ENCODE measurements at places on chromosomes 5 and 9.

GRCh38 chr5:103849934-103850333 is 287.3 kb upstream of the NUDT12 start:
- DNase-seq: no peak

- no peak for DNase-seq
These were observed 52.4 kb downstream of the NIPBL start for GRCh38 chr5:36928947-36929346.

- no peak for DNase-seq
These were observed 141.5 kb downstream of the ADAMTS19 start for GRCh38 chr5:129601576-129601975.

DNA sequence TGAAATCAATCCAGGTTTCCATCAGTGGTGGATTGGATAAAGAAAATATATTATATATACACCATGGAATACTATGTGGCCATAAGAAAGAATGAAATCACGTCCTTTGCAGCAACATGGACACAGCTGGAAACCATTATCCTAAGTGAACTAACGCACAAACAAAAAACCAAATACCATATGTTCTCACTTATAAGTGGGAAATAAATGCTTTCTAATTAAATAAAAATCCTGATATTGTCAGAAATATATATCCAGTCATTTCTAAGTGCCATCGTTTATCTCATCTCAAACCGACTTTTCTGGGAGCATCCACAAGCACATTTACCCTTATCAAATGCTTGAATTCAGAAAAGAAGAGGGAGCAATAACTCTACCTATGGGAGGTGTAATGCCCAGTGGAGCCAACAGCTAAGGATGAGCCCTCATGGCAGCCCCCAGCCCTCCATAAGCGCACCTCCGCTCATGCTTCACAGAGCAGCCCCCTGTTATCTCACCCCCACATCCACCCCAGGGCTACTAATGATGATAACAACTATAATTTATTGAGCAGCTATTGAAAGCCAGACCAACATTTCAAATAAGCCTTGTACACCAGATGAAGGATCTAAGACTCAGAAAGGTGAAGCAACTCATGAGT is 101.7 kb upstream of the SPOCK1 start:
- no peak for DNase-seq

- no peak for DNase-seq
These were observed 978.7 kb upstream of the NUDT12 start for GRCh38 chr5:104541141-104541785.

GRCh38 chr9:124496075-124496449 is 11.1 kb downstream of the NR5A1 start:
- no peak for DNase-seq

GRCh38 chr9:135181336-135181735 is 93.9 kb downstream of the OLFM1 start:
- no peak for DNase-seq

GRCh38 chr9:32918628-32919027 is 82.8 kb downstream of the APTX start:
- DNase-seq: no peak

DNA sequence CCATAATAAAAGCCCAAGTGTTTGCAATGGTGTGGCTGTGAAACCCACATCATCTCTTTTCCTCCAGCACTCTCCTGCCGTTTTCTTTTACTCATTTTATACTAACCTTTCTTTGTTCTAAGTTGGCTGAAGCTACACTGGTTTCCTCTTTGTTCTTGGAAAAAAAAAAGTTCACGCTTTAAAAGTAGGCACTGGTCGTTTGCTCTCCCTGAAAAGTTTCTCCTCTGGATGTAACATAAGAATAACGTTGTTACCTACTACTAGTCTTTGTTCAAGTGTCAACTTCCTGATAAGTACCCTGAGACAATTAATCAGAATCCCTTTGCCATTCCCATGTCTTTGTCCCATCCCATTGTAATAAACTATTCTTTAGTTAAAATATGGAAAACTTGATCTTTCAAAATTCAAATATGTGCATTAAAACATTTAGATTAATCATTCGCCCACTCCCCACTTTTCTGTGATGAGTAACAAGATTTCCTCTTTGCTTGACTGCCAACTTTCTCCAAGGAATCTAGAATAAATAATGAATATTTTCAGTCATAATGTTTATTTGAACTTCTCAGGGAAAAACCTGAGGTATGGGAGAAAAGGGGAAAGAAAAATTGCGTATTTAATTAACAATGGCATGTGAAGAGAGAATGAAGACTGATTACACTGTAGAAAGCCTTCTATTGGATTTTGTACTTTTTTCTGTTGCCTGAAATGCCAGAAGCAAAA is 454.3 kb upstream of the CTNND2 start:
- DNase-seq: no peak

- no peak for DNase-seq
These were observed 18.4 kb upstream of the SPINK4 start for GRCh38 chr9:33221568-33221884.

DNA sequence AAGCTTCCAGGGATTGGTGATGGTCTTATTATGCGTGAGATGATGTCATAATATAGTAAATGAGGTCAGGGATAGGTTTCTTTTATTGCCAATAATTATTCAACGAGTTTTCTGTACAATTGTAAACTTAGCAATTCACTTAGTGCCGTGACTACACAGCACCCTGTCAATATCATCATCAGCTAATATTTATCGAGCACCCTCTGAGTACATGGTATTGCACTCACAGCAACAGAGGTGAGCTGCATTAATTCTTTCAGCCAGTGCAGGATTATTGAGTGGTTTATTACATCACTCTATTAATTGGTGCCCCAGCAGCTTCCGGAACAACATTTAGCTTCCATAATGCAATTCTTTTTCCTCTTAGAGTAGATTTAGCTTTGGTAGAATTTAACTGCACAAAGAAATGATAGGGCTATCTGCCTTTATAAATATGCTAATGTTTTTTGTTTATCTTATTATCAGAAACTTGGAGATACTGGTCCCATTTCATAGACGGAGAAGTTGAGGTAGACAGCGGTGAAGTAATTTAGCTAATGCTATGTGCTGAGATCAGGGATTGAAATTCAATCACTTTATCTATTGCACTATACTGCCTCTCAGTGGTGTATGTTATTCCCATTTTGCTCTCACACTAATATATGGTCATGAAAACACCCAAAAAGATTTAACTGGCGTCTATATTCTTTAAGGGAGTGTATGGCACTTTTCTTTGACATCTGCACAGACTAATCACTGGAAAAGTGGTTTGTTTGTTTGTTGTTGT is 726.1 kb upstream of the WWC1 start:
- DNase-seq: no peak

DNA sequence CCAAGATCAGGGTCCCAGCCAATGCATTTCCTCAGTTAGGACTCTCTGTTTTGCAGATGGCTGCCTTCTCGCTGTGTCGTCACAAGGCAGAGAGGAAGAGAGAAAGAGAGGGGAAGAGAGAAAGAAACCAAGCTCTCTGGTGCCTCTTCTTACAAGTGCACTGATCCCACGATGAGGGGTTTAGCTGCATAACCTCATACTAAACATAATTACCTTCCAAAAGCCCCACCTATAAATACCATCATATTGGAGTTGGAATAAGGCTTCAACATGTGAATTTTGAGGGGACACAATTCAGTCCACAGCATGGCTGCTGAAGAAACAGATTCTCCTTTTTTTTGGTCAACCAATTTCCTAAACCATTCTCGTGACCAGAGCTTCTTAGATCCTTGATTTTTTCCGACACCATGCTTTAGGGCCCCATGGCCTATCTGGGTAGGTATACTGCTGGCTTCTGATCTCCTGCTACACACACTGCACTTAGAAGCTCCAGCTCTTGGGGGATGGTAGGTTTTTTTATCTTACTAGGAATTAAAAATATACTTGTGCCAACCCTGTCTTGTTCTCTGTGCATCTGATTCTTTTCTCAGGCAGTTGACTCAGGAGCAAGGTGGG is 5.1 kb downstream of the CAMK4 start:
- no peak for DNase-seq

- DNase-seq: peak; percentile 1
These were observed at the start of gene RHOBTB3 for GRCh38 chr5:95730730-95731570. RHOBTB3 (plus strand) TSS chr5:95731336; CDS start chr5:95731683, 347 bp downstream.

DNA sequence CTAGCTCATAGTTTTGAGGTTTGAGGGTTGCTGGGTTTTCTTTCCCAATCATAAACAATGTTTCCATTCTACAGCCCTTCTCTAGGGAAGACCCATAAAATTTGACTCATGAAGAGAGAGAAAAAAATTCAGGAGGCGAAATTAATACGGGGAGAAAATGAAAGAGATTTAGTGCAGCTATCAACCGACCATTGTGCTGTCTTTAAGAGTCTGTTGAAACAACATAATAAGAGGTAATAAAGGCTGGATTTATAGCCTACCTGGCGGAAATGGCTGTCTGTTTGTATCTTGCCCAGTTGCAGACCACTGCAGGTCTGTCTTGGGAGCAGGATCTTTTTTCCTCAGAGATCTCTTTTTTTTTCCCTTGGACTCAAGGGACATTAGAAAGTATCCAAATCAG is 66.9 kb downstream of the TLR4 start:
- DNase-seq: no peak

- no peak for DNase-seq
These were observed 68.9 kb downstream of the FBXO38 start for GRCh38 chr5:148452499-148453193.

DNA sequence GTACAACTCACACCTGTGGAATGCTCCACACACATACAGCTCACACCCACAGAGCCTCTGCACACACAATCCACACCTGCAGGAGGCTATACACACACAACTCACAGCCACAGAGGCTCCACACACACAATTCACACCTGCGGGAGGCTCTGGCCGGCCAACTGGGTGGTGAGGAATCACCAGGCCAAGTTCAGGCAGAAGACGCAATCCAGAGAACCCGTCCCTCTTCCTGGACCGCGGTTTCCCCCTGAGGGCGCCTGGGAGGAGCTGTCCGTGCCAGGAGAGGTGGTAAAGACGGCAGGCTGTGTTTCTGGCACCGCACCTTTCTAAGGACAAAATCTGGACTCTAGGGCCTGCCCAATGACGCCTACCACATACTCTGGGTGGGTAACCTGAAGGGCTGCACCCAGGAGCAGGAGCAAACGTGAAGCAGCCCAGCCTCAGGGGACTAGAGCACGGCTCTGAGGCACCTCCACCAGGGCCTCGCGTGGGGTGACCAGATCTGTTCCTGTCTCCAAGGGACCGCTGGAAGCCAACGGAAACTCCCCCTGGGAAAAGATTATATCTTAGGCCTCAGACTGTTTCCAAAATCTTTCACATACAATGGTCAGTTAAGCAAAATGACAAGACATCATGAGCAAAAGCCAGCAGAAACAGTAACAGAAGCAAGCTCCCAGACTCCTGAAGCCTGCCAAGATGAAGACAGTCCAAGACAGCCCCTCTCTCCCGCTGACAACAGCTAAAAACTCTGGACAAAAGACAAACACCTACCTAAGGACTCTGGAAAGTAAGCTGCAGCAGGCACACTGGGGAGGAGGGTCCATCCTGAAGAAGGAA is 16.9 kb downstream of the CAMSAP1 start:
- DNase-seq: no peak

GRCh38 chr9:18245911-18246310 is 228.0 kb upstream of the ADAMTSL1 start:
- DNase-seq: no peak

DNA sequence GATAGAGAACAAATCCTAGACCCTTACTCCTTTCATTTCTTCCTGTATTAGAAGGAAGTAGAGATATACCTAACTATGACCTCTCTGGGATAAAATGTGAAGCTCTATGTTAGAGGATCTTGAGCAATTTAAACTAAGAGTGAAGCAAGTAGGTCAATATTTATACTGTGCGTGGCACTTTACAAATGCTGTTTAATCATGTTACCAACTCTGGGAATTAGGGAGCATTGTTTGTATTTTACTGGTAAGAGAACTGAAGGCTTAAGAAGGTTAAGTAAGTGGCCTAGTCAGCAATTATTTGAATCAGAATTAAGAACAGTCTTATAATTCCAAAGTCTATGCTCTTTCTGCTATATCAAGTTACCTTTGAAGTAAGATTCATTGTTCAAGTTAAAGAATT is 12.0 kb downstream of the TNC start:
- DNase-seq: no peak

DNA sequence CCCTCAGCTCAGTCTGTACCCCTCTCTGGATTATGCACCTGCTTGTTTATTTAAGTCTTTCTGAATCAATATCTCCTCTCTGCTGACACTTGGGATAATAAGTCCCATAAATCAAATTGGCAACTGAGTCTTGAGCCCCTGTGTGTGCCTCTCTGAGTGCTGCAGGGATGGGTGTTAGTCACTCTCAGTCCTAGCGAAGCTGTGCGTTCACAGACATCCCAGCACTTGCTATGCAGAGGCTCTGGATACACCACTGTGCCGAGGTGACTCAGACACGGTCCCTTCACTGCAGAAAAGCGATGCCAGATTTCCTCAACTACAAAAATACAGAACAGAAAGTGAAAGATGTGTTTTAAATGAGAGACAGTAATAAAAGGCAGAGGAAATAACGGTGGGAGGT is 4.1 kb upstream of the KCNMB1 start:
- no peak for DNase-seq

DNA sequence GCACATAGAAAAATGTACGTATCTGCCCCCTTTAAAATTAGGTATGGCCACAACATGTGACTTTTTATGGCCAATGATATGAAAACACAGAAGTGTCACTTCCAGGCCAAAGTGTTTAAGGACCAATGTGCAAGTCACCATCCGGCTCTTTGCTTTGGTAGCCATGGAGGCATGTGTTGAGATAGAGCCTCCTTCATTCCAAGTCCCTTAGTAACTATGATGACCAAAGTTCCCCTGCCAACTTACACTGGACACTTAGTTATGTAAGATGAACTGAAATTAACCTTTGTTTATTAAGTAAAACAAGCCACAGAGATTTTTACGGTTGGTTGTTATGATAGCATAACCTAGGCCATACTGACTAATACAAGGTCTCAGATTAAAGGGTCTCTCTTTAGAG is 51.0 kb downstream of the FBN2 start:
- no peak for DNase-seq

DNA sequence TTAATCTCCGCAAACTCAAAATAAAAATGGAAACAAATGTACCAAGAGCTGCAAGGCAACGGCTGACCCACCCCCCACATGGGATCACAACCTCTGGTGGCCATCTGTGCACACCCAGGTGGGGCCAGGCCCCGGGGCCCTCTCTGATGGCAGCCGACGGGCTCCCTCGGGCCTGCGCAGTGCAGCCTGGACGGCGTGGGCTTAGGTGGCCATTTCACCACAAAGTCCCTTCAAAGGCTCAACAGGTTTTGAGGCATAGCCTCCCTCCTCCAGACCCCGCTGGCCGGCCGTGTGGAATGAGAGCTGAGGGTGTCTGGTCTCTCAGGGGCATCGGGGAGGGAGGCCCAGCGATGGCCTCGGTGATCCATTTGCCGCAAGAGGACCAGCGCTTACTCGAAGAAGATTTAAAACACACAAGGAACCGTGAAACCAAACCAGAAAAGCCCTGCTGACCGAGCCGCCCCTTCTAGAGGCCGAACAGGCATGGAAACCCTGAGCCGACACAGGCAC is 42.7 kb upstream of the CEP72 start:
- DNase-seq: no peak

Measured in activated effector memory CD4-positive, alpha-beta T cell treated with Interleukin-2 at 50 U/mL for 16 hours (primary cell).